ENCODE measurements at places on chromosomes 11 and 22.

- no peak for DNase-seq
These were observed 189.0 kb upstream of the MPPED2 start for GRCh38 chr11:30775233-30775522.

DNA sequence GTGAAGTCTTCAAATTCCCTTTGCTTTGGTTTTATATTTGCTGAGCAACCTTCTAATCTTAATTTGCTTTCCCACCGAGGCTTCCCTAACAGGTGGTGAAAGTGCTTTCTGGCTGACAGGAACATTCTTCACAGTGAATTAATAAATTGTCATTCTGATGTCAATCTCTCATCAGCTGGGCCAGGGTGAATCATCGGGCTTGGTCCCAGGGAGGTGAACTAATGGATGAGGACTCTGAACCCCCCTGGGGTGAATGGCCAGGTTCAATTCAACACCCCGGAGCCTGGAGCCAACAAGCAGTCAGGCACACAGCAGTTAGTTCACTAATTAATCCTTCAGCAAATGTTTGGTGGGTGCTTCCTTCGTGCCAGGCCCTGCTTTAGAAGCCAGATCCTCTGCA lies 155.4 kb upstream of the PDGFD start:
- no peak for DNase-seq

DNA sequence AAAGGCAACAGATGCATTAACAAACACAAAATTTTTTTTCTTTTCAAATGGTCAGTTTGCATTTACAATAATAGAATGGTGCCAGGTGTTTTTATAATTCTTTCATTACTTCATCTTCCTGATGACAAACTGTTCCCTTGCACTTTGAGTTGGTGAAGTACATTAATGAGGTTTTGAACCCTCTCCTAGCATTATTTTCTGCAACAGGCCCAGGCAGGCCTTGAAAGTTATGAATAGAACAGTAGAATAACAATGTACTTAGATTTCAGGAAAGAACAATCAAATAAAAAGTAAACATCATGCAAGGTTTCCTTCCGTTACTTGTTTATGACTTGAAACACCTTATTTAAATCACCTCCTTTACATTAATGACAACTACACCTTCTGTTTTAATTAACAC lies 9.6 kb downstream of the BTG4 start:
- no peak for DNase-seq

GRCh38 chr11:71209656-71210055 lies 42.7 kb downstream of the SHANK2 start:
- DNase-seq, result no peak

DNA sequence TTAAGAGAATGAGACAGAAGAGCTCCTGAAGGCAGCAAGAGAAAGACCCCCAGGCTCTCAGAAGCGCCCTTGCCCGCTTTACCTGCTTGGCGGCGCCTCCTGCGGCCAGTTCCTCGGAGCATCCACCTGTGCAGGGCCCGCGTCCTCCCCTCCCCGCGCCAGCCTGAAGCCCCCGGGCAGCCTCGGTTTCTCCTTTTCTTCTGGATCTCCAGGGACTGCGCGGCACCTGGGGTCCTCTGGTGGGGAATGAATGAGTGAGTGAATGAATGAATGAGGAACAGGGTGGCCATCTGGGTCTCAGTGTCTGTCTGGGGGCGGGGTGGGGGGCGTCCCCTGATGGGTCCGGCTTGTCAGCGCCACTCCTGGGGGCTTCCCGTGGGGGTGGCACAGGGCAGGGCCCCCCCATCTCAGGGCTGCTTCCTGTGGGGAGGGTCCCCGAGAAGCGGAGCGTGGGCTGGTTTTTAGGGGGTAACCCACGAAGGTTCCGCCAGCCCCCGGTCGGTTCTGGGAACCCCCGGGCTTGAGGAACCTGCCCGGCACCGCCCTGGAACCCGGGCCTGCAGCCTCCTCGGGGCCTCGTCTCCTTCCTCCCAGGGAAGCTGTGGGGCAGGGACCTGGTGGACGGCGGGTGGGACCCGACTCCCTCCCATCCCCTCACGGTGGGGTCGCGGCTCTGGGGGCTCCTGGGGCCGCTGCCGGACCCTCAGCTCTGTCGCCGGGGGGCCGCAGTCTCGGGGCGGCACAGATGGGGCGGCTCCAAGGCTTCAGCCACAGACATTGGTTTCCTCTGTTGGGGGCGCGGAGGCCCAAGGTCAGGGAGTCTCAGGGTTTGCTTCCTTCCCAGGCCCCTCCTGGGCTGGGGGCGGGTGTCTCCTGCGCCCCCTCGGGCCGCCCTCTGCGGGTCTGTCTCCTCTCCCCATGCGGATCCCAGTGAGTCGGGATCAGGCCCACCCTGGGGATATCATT lies 8.3 kb upstream of the KRTAP5-7 start:
- DNase-seq, result no peak

GRCh38 chr11:75667255-75667830 lies 1.5 kb downstream of the MAP6 start:
- no peak for DNase-seq

DNA sequence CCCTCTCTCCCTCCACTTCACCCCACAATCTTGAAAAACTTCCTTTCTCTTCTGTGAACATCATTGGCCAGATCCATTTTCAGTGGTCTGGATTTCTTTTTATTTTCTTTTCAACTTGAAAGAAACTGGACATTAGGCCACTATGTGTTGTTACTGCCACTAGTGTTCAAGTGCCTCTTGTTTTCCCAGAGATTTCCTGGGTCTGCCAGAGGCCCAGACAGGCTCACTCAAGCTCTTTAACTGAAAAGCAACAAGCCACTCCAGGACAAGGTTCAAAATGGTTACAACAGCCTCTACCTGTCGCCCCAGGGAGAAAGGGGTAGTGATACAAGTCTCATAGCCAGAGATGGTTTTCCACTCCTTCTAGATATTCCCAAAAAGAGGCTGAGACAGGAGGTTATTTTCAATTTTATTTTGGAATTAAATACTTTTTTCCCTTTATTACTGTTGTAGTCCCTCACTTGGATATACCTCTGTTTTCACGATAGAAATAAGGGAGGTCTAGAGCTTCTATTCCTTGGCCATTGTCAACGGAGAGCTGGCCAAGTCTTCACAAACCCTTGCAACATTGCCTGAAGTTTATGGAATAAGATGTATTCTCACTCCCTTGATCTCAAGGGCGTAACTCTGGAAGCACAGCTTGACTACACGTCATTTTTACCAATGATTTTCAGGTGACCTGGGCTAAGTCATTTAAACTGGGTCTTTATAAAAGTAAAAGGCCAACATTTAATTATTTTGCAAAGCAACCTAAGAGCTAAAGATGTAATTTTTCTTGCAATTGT lies 92.3 kb downstream of the CD44 start:
- no peak for DNase-seq

- no peak for DNase-seq
These were observed 33.7 kb upstream of the MPPED1 start for GRCh38 chr22:43377896-43378704.

GRCh38 chr11:75474878-75475766 lies 42.1 kb upstream of the KLHL35 start:
- peak; percentile 20 for DNase-seq

GRCh38 chr11:726278-727220 lies 20.5 kb downstream of the EPS8L2 start:
- peak; percentile 36 for DNase-seq

- DNase-seq, result no peak
These were observed 9.7 kb upstream of the SOX10 start for GRCh38 chr22:37994049-37994448.

DNA sequence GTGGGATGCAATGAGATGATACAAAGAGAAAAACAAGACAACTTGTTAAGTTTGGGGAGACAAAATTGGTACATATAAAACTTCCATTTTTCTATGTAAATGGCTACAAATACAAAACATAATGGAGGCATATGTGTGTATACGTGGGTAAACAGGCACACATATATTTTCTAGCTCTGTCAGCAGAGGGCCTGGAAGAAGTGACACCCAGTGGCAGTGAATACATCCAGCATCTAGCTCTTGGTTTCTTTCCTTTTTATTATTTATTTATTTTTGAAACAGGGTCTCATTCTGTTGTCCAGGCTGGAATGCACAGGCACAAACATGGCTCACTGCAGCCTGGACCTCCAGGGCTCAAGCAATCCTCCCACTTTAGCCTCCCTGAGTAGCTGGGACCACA lies 5.0 kb upstream of the RASL10A start:
- DNase-seq, result no peak

DNA sequence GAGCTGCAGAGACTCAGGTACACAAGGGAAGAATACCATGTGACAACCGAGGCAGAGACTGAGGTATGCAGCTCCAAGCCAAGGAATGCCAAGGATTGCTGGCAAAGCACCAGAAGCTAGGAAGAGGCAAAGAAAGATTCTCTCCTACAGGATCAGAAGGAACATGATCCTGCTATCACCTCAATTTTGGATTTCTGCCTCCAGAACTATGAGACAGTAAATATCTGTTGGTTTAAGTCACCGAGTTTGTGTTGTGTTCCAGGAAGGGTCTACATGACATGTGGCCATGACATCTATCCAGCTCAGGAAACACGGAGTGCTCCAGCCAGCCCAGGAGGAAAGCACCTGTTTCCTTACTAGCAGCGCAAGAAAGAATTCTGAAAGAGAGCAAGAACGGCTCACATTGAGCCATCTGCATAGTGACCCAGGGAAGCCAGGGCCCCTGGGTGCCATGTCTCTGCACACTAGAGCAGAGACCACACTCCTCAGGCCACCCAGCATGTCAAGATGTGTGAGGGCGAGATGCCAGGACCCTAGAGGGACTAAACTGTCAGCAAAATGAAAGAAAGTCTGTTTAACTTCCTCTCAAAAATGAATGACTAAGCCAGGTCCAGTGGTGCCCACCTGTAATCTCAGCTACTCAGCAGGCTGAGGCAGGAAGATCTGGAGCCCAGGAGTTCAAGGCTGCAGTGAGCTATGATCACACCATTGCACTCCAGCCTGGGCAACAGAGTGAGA lies 35.6 kb upstream of the GALNT18 start:
- no peak for DNase-seq

DNA sequence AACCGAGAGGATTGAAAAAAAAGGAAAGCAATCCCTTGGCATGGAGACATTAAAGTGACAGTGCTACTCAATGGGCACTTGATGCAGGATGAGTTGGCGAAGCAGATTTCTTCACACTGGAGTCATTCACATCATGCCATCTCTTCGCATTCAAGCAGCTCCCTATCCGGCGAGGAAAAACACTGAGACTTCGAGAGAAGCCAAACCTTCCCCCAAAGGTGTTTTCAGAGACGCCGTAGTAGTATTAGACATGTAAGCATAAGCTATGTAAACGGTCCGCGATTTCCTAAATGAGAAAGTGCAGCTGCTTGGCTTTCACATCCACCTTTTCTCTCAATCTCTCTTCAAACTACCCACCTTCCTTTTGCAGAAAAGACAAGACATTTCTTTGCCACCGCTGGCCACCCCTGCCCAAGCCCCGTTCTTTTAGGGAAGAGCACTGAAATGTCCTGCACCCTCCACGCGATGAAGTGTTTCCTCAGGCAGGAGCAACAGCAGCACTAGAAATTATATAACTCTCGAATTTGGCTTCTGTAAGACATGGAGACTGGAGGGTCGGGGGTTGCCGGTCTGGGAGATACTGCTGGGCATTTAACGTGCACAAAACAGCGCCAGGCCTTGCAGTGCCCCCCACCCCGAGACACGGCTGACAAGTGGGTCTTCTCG lies at the start of gene DLG2:
TSS of gene DLG2 (minus strand) at position 13 of the 666 bp plus-strand sequence.
- no peak for DNase-seq

DNA sequence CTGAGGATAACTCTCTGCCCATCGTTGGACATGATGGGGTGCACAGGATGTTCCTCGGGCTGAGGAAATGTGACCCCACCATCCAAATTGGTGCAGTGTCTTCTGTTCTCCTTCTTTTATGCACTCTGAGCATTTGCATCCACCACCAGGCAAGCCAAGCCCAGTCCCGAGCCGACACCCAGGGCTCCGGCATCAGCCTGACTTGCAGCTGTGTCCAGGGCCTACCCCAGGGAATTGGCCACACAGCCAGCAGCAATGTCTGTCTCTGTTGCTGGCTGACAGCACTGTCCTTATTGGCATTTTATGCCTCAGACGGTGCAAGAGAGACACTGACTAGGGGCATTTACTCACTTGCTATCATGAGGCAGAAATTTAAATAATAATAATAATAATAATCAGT lies 25.4 kb upstream of the CPT1A start:
- DNase-seq, result no peak

GRCh38 chr11:39190751-39191150 lies 2268.7 kb downstream of the LRRC4C start:
- DNase-seq, result no peak

DNA sequence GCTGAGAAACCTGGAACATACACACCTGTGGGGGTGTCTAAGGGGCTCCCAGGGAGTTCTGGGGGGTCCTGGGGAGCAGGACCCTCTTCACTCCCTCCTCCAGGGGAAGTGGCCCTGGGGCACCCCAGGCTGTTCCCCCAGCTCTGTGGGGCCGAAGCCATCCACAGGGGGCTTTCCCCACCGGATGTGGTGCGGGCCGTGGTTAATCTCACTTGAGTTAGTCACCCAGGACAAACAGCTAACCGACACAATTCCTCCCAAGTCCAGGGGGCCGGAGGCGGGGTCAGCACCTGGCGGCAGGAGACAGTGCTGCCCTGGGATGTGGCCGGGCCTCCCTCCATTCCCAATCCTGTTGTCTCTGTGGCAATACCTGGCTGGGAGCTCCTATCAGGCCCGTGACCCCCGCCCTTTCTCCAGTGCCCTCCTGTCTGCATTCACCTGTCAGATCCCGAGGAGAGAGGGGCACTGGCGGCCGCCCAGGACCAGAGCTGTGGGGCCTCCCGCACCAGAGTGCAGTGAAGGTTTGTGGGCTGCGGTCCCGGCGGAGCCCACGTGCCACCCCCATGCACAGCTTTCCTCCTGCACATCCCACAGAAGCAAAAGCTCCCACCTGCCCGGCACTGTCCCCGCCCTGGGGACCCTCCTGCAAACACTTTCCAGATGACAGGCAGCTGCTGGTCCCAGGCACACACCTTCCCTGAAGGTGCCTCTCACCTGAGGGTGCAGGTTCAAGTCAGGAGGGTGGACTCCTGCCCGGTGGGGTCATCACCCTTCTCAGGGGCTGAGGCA lies 5.2 kb upstream of the MUC5AC start:
- DNase-seq, result no peak

DNA sequence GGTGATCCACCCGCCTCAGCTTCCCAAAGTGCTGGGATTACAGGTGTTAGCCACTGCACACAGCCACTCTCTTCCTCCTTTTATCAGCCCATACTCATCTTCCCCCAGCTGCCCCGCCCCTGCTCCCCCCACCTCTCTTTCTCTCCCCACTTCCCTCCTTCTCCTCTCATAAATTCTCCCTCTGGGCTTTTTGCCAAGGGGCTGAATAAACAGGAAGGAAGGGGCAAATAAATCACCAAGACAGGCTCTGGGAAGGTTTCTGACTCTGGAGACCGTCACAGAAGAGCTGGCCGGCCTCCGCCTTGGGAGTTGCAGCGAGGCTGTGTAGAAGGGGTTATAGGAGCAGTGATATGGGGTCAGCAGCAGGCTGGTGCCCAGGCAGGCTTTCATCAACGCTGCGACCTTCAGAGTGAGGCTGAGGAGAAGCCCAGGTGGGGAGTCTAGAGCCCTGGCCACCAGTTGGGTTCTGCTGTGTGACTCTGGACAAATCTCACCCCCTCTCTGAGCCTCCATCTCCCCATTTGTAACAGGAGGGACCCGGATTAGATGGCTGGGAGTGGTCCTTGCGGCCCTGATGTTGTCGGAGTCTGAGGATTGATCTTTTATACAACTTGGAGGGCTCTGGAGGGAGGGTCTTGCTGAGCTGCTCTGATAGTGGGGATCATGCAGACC lies 62.6 kb upstream of the RASD2 start:
- DNase-seq, result no peak
